ENCODE measurements at places on chromosomes 7 and 10.

DNA sequence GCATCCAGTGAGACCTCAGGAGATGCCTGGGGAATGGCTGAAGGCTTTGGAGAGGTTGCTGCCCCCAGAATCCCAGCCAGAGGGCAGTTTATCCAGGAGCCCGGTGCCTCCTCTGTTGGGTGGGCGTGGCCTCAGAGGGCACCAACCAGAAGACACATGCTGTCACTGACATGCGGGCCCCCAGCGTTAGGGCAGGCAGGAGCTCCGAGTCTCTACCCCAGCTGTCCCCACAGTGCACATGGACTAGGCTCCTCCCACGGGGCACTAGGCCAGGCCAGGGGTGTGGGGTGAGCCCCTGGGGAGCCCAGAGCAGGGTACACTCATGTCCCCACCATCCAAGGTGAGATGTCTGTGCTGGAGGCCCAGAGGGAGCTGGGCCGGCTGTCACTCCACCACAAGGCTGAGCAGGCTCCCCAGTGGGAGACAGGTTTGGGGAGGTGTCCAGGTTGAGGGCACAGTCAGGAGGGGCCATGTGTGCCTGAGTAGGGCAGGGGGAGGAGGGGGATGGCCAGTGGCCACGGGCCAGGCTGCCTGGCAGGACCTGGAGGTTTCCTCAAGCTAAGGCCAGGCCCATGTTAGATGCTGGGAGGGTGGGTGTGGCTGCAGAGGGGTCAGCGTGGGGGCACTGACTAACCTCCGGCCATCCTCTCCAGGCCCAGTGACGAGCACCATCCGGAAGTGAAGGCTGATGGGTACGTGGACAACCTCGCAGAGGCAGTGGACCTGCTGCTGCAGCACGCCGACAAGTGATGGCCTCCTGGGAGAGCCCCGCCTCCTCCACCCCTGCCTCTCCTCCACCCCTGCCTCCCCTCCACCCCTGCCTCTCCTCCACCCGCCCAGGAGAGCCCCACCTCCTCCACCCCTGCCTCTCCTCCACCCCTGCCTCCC, 131.3 kb downstream of the FAM53B start:
- DNase-seq, result no peak

DNA sequence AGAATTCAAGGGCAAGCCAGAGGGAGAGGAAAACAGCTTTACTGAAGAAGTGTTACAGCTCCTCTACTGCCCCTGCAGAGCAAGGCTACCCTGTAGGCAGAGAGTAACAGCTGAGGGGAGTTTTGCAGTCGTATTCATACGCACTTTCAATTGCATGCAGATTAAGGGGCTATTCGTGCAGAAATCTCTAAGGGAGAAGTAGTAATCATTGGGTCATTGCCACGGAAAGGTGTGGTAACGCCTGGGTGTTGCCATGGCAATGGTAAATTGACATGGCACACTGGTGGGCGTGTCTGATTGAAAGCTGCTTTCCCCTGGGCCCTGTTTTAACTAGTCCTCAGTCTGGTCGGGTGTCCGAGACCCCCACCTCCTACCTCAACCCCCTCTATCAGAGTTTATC, 227.2 kb downstream of the NSUN6 start:
- DNase-seq, result no peak

- no peak for DNase-seq
Observed at GRCh38 chr10:106795619-106796018, 368.9 kb downstream of the SORCS1 start.

DNA sequence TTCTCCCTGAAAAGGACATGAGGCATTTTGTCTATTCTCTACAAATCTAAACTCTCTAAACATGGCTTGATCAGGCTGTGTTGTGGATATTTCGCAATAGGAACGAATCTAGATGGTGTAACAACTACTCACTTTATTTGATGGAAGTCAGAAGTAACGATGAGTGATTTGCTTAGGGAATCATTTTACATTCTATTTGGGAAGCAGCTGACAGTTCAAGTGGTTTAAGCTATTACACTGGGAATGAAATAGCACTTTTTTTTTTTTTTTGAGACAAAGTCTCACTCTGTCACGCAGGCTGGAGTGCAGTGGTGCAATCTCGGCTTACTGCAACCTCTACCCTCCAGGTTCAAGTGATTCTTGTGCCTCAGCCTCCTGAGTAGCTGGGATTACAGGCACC, 44.1 kb downstream of the NPY start:
- DNase-seq, result no peak

GRCh38 chr7:2099048-2099957, 133.4 kb downstream of the MAD1L1 start:
- DNase-seq, result no peak
